Tibial nerve (tissue), 4 donors: ENCODE measurements at places on chromosomes 5 and 9. TPM values are rescaled to one million over a fixed set of nuclear protein-coding genes. Genes with fewer than 3 reads are reported as not detected.
A peak's percentile ranks its signal among the peaks of the same experiment; 100 is the strongest.

DNA sequence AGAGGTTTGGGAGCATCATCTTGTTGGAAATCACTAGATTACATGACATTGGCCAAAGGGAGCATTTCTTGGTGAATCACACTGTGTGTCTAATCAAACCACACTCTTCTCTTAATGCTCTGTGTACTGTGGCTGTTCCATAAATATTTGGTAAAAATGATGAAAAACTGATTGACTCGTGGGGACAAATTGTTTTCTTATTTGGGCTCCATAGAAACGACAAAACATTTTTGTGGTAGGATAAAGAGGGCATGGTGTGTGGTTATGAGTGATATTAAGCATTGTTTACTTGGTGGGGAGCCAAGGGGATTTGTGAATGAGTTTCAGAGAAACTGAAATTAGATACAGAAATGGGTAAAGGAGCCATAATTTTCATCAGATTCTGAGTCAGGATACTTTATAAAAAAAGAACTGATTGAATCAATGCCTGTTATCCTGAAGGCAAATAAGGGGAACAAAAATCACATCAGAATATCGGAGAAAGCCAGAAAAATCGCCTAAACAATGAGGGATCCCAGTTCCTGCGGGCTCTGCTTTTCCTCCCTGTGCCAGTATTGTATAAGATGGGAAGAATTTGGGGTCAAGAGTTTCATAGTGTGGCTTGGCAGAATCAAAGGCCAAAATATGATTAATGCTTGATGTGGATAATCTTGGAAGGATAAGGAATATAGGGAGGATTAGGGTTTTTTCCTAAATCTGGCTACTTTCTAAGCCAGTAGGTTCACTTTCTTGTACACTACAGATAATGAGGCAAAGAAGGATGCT, 33.3 kb downstream of the FBXL7 start:
- peak overlapping the region; percentile 55 for H3K27ac ChIP-seq
- H3K27me3 ChIP-seq, result no peaks in the 10 kb centered on the region
- DNase-seq, result no peak

DNA sequence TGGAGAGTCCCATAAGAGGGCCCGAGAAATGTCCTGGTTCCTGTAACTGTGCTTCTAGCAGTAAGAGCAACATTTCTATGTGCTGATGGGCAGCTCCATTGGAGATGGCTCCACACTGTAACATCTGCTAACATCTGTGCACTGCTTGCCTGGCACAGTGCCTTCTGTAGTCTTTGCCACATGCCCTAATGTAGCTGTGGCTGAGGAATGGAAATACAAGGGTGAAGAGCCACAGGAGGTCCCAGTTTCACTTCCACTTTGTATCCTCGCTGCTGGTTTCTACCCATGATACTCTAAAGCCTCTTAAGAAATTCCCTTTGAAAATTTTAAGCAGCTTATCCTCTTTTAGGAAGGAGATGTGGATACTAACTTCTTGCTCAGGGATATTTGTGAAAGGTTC, 97.4 kb downstream of the HOMER1 start:
- DNase-seq, result no peak
- no peaks in the 10 kb centered on the region for H3K27me3 ChIP-seq
- H3K4me3 ChIP-seq, result no peak overlapping the region
- H3K36me3 ChIP-seq, result no peaks in the 10 kb centered on the region
- no peaks in the 10 kb centered on the region for H3K4me1 ChIP-seq

DNA sequence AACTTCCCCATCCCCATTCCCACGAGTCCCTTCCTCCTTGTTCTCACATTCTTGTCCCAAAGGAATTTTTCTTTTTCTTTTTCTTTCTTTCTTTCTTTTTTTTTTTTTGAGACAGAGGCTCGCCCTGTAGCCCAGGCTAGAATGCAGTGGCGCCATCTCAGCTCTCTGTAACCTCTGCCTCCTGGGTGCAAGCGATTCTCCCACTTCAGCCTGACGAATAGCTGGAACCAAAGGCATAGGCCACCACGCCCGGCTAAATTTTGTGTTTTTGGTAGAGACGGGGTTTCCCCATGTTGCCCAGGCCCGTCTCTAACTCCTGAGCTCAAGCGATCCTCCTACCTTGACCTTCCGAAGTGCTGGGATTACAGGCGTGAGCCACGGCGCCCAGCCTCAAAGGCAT, 751 bp downstream of the DNAI1 start:
- no peaks in the 10 kb centered on the region for H3K36me3 ChIP-seq
- no peaks in the 10 kb centered on the region for H3K27me3 ChIP-seq
- H3K4me1 ChIP-seq, result no peaks in the 10 kb centered on the region
- no peak overlapping the region for H3K27ac ChIP-seq
- DNase-seq, result no peak

DNA sequence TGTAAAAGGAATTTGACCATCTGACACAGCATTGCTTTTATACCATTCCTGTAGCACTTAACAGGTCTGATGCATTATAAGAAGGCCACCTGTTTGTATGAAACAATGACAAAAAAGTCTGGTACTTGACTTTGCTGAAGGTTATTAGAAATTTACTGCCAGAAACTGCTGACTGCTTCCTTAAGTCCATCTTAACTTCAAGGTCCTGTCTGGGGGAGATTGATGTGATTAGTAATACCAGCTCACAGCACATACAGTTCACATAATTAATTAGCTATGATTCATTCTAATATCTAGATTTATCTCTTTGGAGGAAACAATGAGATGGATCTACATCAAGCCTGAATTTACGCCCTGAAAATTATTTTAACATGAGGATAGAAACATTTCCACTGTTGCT, 49.6 kb upstream of the TEK start:
- no peaks in the 10 kb centered on the region for H3K27me3 ChIP-seq
- no peaks in the 10 kb centered on the region for H3K36me3 ChIP-seq

DNA sequence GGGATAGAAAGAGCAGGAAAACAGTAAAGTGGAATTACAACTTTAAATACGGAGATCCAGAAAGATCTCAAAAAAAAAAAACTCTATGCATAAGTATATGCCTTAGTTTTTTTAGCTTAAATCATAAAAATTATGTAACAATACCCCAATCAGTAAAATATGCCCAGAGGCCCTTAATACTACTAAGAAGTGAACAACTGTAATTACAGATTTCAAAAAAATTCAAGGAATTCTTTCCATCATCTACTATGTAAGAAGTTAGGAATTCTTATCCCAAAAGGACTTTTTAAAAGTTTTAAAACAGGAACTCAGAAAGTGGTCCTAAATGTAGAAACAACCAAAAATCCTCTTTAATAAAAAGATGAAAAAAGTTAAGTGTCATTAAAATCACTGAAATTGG, 111.3 kb downstream of the SSBP2 start:
- DNase-seq, result no peak
- no peaks in the 10 kb centered on the region for H3K4me1 ChIP-seq
- H3K4me3 ChIP-seq, result no peak overlapping the region

DNA sequence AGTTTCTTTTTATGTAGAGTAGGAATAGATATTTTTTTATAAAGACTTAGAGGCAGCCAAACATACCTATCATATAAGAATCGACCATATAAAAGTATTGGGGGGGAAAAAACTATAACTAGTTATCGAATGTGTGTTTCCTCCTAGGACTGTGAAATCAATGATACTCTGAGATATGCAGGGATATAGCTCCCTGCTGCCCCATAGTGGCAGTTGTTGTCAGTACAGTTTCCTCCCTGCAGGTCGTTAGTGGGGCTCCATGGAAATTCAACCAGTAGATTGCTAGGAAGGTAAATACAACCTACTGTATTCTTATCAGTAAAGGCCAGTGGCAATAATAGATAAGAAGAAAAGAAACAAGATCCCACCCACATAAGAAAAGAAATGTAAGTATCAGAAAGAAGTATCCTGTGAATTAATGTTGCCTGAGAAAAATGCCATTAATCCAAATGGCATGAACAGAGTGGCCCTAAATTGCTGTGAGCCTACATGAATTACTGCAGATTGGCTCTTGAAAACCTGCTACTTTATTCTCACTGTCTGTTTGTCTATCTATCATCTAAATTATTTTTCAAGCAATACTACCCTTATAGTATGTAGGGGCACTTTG, 136.9 kb upstream of the FBN2 start:
- no peaks in the 10 kb centered on the region for H3K27me3 ChIP-seq
- no peaks in the 10 kb centered on the region for H3K36me3 ChIP-seq
- no peak overlapping the region for H3K4me3 ChIP-seq

- H3K4me3 ChIP-seq, result no peak overlapping the region
- no peaks in the 10 kb centered on the region for H3K36me3 ChIP-seq
- DNase-seq, result no peak
- no peaks in the 10 kb centered on the region for H3K4me1 ChIP-seq
- no peaks in the 10 kb centered on the region for H3K27me3 ChIP-seq
Observed at GRCh38 chr5:52560366-52560765, 227.3 kb upstream of the ITGA1 start.

DNA sequence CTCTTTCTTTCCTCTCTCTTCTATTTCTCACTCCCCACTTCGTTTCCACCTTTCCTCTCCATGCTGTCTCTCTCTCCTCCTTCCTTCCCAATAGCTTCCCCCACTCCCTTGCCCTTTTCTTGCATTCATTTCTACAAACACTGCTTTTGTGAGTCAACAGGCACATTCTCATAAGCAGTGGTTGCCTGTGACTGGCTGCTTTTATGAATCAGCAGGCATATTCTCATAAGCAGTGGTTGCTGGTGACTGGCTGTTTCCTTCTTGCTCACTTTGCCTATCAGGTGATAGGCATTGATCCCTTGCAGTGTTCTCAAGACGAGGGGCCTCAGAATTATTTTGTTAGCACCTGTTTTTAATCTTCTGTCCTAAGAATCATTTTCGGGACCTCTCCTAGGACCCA, 116.1 kb upstream of the ACTBL2 start:
- no peak for DNase-seq
- H3K27me3 ChIP-seq, result no peaks in the 10 kb centered on the region
- H3K36me3 ChIP-seq, result no peaks in the 10 kb centered on the region
- H3K4me1 ChIP-seq, result no peaks in the 10 kb centered on the region
- H3K27ac ChIP-seq, result peak overlapping the region; percentile 58
- H3K4me3 ChIP-seq, result no peak overlapping the region

DNA sequence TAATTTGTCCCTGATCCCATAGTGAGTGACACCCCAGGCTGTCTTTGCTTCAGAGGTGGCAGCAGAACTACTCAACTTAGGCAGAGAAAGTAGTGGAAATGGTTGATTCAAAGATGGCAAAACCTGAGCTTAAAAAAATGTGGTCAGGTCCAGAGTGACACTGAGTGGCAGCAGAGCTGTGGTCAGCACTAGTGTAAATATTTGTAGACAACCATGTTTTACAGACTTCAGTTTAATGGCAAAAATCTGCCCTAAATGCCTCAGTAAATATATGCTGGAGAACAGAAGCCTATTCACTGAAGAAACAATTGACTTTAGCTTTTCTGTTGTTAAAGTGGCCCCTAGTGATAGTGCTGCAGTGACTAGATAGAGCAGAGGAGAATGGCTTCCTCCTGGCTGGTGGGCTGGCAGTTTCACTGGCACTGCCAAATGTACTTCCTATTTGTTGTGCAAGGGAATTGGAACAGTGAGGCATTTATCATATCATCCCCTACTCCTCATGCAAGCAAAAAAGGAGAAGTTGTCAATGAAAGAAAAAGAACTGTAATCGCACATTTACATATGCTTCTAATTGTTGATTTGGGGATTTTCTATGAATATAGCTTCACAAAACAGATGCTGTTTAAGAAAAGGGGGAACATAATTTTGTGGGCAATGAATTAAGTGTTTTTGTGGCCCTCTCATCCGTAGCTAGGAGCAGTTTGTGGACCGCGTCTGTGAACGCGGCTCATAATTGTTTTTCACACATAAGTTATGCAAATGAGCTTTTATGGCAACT, 12.0 kb downstream of the PBX3 start:
- no peak for DNase-seq
- no peaks in the 10 kb centered on the region for H3K27me3 ChIP-seq
- H3K27ac ChIP-seq, result peak overlapping the region; percentile 12
- H3K36me3 ChIP-seq, result no peaks in the 10 kb centered on the region
- peak overlapping the region; percentile 21 for H3K4me3 ChIP-seq
- no peaks in the 10 kb centered on the region for H3K4me1 ChIP-seq

DNA sequence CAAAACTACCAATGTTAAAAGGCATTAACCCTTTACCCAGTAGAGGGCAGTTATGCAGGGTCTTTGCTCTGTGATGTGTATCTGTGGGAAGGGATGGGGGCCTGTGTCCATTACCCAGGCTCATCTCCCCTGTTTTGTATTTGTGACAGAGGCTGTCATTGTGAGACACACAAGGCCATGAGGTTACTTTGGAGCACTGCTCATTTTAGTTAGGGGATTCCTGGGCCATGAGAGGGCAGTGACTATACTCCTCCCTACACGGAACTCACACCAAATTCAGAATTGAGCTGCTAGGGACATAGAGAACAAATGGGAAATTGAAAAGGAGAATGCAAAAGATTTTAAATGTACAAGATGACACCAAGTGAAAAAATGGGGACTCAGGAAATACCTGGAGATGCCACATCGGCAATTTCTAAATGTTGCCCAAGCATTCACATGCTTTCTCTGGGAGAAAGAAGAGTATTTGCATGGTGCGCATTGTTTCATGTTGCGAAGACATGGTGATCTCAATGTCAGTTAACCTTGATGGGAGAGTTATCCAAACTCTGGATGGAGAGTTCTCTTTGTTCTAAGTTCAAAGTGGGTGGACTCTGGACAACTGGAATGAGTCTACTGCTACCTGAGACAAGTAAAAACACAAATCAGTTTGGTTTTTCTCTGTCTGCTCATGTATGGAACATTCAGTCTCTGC, 32.5 kb downstream of the C9orf152 start:
- no peaks in the 10 kb centered on the region for H3K27me3 ChIP-seq
- H3K4me1 ChIP-seq, result no peaks in the 10 kb centered on the region
- no peak for DNase-seq
- H3K27ac ChIP-seq, result no peak overlapping the region

- no peak overlapping the region for H3K4me3 ChIP-seq
- no peak for DNase-seq
- H3K27me3 ChIP-seq, result no peaks in the 10 kb centered on the region
- no peak overlapping the region for H3K27ac ChIP-seq
Observed at GRCh38 chr5:78730300-78731094, 81.9 kb upstream of the LHFPL2 start.

- H3K36me3 ChIP-seq, result no peaks in the 10 kb centered on the region
- H3K4me3 ChIP-seq, result no peak overlapping the region
- peaks cover 33% of the 10 kb centered on the region for H3K27me3 ChIP-seq
- no peak for DNase-seq
- no peak overlapping the region for H3K27ac ChIP-seq
- H3K4me1 ChIP-seq, result no peaks in the 10 kb centered on the region
Observed at GRCh38 chr9:135167849-135168655, 80.6 kb downstream of the OLFM1 start.

- DNase-seq, result no peak
- H3K4me3 ChIP-seq, result no peak overlapping the region
- H3K4me1 ChIP-seq, result no peaks in the 10 kb centered on the region
- no peaks in the 10 kb centered on the region for H3K36me3 ChIP-seq
- no peak overlapping the region for H3K27ac ChIP-seq
Observed at GRCh38 chr5:175394601-175395000, 49.4 kb downstream of the DRD1 start.

GRCh38 chr5:174003795-174004194, 14.8 kb downstream of the C5orf47 start:
- H3K27ac ChIP-seq, result no peak overlapping the region
- no peaks in the 10 kb centered on the region for H3K4me1 ChIP-seq
- H3K27me3 ChIP-seq, result no peaks in the 10 kb centered on the region
- DNase-seq, result no peak
- no peaks in the 10 kb centered on the region for H3K36me3 ChIP-seq
- H3K4me3 ChIP-seq, result no peak overlapping the region

- H3K4me3 ChIP-seq, result no peak overlapping the region
- no peaks in the 10 kb centered on the region for H3K36me3 ChIP-seq
- no peaks in the 10 kb centered on the region for H3K27me3 ChIP-seq
- no peak overlapping the region for H3K27ac ChIP-seq
- no peaks in the 10 kb centered on the region for H3K4me1 ChIP-seq
- no peak for DNase-seq
Observed at GRCh38 chr9:105742088-105742487, 47.7 kb downstream of the TMEM38B start.

PCDHGA4 gene
- total RNA-seq, result 6.7 TPM

TMEM174 gene
- not detected for total RNA-seq

IL9 gene
- not detected for total RNA-seq
